Keratinocyte (primary cell): ENCODE measurements at places on chromosomes 13 and 19.

DNA sequence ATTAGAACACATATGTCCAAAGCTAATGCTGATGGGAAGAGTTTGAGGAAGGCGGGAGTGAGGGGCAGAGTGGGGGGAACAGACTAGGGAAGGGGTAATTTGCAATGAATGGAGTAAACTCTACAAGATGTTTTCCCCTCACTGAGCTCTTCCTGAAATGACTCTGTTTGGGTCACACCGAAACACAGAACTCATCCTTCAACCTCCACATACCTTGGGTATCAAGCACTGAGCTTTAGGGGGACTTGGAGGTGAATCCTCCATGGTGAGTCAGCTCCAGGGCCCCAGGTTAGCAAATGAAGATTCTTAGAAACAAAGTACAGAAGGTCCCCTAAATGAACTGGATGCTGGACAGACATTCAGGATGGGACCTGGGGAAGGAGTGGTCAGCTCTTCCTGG lies 1.3 kb upstream of the SIGLEC10 start:
- DNase-seq: no peak

GRCh38 chr13:57632276-57633140 lies 964 bp downstream of the PCDH17 start:
- DNase-seq: no peak

GRCh38 chr19:8988204-8988603 lies 22.0 kb downstream of the MUC16 start:
- DNase-seq: no peak

DNA sequence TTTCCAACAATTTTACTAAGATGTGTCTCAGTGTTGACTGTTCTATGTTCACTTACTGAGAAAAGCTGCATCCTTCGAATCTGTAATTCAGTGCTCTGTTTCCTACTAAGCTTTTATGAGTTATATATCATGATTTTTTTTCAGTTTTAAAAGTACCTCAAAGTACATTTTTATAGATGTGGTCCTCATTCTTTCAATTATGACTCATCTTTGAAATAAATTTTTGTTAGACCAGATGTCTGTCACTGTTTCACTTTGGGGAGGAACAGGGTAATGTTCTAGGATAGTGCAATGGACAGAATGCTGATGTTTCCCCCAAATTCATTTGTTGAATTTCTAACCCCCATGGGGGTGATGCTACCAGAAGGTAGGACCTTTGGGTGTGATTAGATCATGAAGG lies 74.8 kb downstream of the NALCN start:
- no peak for DNase-seq

DNA sequence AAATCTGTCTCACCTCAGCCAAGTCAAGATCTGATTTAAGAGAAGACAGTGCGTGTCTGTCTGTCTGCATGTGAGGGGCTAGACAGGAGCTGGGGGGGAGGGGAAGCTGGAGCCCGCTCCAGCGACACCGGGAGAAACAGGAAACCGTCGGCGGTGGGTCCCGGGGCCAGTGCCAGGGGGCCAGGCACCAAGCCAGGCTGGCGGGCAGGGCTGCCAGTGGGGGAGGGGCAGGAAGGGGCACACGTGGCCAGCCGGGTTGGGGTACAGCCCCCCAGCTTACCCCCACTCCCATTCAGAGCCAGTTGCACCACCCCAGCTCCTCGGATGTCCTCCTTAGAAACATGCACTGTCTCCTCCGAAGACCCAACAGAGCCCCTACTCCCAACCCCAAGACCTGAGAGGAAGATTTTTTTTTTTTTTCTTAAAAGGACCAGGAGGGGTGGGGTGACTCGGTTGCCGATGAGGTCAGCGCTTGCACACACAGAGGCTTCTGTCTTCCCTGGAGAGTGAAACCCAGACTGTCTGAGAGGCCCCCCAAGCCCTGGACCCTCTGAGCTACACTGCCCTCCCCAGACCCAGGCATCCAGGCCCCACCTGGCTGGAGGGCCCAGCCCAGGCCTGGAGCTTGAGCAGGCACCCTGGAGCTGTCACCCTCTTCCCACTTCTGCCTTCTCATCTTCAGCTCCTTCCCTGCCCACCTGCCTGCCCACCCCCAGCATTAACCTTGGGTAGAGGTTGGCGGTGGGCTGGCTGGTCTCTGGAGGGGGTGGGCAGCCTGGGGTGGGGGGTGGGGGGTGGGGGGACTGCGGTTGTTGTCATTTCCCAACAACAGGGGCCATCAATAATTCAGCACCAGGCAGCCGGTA lies 4.0 kb downstream of the ERF start:
- no peak for DNase-seq

DNA sequence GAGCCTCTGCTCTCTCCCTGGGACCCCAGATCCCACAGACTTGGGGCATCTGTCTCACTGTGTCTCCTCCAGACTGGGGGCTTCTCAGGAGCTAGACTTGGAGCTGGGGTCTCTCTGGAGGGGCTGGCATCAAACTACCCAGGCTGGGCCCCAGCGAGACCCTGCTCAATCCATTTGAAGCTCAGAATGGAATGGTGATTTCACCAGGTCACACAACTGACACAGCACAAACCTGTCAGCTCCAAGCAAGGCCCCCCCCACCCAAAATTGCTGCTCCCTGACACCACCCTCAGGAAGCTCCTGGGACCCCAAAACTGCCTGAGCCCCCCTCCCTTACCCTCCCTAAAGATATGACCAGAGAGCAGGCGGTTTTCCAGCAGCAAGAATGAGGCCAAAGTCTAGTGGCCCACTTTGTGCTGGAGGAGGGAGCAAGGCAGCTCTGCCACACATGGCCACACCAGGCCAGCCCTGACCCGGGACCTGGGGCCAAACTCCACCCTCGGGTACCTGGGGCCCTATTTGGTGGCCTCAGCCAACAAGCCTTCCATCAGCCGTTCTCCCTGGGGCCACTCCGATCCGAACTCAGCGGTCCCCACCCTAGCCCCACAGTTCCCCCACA lies 2.4 kb downstream of the NR2F6 start:
- DNase-seq: no peak

DNA sequence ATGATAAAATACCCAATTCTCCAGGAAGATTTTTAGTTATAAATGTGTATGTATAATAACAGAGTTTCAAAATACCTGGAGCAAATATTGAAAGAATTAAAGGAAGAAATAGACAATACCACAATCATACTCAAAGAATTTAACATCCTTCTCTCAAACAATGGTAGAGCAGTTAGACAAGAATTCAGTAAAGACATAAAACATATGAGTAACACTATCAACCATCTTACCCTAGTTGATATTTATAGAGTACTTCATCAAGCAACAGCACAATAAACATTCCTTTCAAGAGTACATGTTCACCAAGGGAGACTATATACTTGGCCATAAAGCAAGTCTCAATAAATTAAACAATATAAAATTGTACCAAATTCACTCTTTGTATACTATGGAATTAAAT lies 108.4 kb downstream of the DLEU7 start:
- DNase-seq: no peak

DNA sequence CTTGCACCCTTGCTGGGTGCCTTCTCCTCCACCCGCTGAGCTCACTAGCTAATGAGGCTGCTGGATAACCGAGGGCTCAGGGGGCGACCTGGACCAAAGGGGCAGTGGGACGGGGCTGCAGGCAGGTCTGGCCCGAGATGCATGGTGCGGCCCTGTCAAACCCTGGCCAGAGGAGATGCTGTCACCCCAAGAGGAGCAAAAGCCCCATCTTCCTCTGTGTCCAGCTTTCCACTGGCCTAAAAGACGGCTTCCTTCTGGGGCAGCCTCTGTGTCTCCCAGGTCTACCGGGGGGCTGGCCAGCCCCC lies 261.8 kb downstream of the TBC1D4 start:
- DNase-seq: no peak

DNA sequence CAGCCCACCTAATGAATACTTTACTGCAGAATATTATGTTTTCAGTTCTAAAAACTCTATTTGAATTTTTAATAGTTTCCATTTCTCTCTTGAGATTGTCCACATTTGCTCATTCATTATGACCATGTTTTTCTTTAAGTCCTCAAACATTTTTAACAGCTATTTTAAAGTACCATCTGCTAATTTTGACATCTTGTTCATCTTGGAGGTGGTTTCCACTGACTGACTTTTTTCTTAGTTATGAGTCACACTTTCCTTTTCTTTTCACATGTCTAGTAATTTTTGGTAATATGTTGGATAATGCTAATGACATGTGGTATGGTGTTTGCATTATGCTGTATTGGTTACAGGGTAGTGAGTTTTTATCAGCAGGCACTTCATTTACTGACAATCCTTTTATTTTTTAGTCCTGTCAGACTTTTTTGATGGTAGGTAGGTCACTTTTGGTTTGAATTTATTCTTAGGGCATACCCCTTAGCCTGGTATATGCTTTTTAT lies 15.4 kb upstream of the ESD start:
- no peak for DNase-seq

DNA sequence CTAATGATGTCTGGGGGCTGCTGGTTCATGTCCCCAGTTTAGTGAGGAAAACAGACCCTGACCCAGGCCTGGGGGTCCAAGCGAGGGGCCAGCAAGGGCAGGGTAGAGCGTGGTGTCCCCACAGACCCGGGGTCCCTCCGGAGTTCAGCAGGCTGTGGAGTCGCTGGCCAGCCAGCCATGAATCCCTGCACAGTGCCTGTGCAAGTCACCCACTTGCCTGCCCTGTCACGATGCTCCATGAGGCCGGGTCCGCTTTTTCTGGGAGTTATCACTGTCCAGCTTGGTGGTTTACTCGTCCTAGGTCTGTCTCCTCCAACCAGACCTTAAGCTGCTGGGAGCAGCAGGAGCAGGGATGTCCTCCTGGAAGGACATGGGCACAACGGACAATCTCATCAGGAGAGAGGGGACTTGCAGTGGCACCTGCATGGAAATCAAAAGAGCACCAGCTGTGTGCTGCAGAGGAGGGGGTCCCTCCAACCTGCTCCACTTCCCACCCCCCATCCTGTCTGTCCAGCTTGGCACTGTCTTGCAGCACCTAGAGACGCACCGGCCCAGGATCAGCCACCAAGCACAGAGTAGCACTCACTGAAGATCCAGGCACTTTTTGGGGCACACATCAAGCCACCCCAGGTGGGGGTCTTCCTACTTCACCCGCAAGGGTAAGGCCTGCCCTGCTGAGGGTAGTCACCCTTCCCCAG lies 121.8 kb downstream of the URI1 start:
- no peak for DNase-seq

DNA sequence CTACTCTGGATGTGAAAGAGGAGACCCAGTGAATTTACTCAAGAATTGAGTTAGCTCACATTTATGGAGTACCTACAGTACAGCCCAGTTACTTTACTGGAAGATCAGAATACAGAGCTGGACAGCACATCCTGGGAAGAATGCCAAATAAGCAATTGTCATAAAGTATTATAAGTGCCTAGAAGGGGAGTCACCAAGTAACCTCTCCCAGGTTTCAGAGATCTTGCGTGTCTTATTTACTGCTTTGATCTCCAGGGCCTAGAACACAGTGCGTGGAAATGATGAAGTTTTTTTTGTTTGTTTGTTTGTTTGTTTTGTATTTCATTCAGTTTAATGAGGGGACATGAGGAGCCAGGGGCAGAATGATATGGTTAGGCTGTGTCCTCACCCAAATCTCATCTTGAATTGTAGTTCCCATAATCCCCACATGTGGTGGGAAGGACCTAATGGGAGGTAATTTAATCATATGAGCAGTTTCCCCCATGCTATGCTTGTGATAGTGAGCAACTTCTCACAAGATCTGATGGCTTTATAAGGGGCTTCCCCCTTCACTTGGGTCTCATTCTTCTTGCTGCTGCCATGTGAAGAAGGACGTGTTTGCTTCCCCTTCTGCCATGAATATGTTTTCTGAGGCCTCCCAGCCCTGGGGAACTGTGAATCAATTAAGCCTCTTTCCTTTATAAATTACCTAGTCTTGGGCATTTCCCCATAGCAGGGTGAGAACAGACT lies 5.2 kb downstream of the GARRE1 start:
- DNase-seq: no peak

- no peak for DNase-seq
Measured at GRCh38 chr19:44875666-44876451, 15.2 kb upstream of the TOMM40 start.

- DNase-seq: no peak
Measured at GRCh38 chr19:48862827-48863226, 5.6 kb downstream of the PLEKHA4 start.

GRCh38 chr13:29619995-29620394 lies 24.5 kb upstream of the SLC7A1 start:
- DNase-seq: no peak

DNA sequence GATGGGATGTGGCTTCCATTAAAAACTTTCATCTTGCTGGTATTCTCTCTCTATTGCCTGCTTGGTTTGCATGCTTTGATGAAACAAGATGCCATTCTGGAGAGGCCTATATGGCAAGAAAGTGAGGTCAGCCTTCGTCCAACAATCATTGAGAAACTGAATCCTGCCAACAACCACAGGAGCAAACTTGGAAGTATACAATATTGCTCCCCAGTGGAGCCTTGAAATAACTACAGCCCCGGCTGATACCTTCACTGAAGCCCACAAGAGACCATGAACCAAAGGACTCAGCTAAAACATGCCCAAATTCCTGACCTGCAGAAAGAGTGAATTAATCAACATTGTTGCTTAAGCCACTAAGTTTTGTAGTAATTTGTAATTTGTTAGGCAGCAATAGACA lies 82.5 kb upstream of the FGF14 start:
- no peak for DNase-seq
